Hypothalamus (tissue), 51 donors: ENCODE measurements at places on chromosomes 1 and 21.

- DNase-seq: no peak
Measured at GRCh38 chr1:11790880-11791715, 14.7 kb downstream of the MTHFR start.

GRCh38 chr1:233721004-233721595 is 107.2 kb downstream of the KCNK1 start:
- DNase-seq: no peak

- DNase-seq: no peak
Measured at GRCh38 chr1:86352086-86352485, 44.0 kb downstream of the ODF2L start.

GRCh38 chr1:33244809-33245186 is 11.5 kb upstream of the ZNF362 start:
- no peak for DNase-seq

GRCh38 chr21:27209546-27209945 is 242.7 kb upstream of the ADAMTS5 start:
- no peak for DNase-seq

GRCh38 chr1:221097479-221098281 is 218.4 kb downstream of the HLX start:
- DNase-seq: no peak

DNA sequence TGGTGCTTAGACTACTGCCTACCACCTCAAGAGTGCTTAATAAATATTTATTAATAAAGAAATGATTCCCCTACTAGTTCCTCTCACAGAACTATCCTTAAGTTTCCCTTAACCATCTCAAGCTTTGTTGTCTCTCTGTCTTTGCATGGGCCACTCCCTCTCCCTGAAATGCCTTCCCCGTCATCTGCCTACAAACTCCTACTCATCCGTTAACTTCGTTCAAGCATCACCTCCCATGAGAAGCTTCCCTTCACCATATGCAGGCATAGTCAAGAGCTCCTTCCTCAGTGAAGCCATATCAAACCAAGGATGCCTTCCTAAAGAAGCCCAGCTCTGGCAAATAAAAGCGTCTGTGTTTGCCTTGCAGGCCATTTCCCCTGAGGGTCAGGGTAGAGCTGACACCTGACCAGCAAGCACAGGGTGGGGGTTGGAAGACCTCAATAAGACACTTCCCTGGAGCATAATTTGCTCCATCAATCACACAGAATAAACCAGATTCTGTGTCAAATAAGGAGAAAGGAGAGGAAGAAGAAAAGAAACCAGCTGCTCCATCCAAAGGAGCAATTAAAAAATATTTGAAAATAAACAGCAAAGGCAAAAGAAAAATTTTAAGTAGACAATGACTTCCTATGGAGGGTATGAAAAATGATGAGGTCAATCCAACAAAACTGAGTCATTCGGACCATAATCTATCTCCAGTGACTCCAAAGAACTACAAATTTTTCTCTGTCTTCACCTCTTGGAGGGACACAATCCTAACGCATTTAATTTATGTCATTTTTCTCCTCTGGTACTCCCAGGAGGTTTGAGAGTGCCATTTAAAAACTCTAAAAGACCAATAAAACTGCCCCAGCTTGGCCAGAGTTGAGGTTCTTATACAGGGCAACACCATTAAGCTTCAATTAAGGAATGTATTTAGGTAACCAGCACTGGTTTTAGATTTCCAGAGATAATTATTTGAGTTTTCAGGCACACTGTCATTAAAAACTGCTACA is 303.6 kb downstream of the KCNH1 start:
- DNase-seq: no peak

DNA sequence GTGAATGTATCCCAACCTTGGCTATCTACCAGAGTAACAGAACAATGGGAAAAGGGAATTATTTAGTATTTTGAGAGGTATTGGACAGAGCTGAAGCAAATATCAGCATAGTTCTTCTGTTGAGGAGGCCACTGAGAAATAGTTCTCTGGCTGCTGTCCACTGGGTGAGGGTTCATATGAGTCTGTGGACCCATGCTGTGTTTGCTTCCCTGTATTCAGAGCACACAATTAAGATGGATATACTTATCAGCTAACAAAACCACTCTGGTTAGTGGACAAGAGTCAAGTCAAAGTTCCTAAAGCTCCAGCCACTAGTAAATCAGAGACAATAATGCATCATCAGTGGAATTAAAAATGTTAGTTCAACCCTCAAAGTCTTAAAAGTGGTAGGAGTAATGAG is 66.1 kb downstream of the RGS18 start:
- DNase-seq: no peak

DNA sequence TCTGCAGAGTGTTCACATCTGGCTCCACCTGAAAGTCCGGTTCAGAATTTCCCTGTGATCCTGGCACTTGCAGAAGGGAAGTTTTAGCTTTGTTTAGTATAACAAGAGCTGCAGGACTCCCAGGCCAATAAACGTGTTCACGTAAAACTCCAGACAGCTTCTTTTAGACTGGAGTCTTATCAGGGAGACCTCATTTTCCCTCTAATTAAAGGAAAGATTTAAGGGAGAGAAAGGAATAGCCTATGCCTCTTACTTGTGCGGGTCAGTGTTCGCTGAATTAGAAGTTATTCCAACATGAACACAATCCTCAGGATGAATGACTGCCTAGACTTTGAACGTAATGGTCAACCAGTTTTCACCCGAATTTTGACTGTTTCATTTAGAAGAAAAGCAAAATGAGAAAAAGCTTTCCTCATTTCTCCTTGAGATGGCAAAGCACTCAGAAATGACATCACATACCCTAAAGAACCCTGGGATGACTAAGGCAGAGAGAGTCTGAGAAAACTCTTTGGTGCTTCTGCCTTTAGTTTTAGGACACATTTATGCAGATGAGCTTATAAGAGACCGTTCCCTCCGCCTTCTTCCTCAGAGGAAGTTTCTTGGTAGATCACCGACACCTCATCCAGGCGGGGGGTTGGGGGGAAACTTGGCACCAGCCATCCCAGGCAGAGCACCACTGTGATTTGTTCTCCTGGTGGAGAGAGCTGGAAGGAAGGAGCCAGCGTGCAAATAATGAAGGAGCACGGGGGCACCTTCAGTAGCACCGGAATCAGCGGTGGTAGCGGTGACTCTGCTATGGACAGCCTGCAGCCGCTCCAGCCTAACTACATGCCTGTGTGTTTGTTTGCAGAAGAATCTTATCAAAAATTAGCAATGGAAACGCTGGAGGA is 202.1 kb upstream of the SGIP1 start:
- peak; percentile 46 for DNase-seq

DNA sequence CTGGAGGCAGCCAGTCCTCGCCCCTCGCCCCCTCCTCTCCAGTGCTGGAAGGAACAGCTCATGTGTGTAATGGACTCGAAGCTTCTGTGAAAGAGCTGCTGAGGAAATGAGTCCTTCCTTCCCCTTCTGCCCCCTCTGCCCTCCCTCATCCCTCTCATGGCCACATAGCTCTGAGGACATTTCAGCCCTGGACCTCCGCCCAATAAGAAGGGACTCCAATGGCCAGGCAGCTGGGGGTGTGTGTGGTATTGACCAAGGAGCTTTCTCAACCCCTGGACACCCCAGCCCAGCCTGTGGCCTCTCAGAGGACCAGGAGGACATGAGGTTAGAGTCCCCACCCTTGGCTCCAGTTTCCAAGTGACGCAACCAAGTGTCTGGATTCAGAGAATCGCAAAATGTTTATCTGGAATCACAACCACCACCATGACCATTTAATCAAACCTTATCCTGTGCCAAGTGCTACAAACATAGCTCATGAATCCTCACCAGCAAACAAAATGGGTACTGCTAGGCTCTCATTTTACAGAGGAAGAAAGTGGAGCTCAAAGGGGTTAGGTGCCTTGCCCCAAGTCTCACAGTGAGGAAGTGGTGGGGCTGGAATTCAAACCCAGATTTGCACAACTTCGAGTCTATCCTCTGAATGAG is 47.8 kb upstream of the ECE1 start:
- DNase-seq: no peak

GRCh38 chr1:212557739-212558692 is 50.5 kb upstream of the ATF3 start:
- DNase-seq: no peak

DNA sequence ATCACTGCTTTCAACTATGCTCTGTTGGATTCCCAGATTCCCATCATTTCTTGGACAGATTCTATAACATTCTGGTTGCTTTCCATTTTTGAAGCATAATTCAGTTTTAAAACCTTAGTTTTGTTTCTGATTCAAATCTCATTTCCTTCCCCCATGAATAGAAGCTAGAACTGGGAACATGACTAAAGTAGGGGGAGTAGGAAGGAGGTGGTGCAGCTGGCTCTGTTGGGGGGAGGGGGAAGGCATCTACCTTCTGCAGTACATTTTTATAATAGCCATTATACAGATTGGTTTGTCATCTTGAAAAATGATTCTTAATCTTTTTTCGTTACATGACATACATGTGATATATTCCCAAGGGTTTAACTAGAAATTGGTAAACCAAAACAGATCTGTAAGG is 48.1 kb downstream of the SMG7 start:
- DNase-seq: no peak

DNA sequence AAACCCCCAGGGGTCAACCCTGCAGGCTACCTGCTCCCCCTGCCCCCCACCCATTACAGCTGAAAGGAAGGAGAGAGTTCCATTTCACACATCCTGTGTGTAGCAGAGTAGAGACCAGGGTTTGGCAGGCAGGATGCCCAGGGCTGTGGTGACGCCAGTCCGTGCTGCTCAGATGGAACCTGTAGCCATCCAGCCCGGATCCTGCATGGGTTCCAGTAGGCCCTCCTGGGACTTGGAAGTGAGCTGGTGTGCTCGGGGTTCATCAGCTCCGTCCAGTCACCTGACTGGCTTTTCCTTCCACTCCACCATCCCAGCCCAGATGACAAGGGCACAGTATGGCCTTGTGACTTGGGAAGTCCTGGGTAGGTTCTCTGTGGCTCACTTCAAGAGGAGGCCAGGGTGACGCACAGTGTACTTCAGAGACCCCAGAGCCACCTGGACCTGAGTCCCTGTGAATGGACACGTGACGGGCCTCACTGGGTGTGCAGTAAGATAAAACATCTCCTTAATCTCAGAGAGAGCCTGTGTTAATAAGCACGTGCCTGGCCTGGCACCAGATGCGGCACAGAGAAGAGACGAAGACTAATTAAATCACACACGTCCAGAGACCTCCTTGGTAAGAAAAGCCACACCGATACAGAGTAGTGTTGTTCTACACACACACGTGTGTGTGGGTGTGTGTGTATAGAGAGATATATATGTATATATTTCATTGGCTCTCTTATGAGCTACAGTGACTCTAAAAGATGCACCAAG is 16.0 kb downstream of the ITPKB start:
- DNase-seq: no peak

- no peak for DNase-seq
Measured at GRCh38 chr1:154414606-154415005, 9.5 kb downstream of the IL6R start.

DNA sequence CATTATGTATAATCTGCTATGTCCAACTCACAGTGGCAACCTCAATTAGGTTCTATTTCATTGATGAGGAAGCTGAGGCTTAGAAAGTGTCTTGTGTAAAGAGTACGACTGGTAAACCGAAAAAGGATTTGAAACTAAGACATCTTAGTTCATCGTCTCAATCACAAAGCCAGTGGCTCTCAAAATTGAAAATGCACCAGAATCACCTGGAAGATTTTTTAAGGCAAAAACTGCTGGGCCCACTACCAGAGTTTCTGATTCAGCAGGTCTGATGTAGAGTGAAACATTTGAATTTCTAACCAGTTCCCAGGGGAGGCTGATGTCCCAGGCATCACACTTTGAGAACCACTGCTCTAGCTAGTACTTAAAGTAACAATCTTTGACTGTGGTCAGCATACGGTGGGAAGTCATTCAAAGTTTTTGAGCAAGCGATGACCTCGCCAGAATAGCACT is 5.2 kb upstream of the LRRC53 start:
- no peak for DNase-seq

- no peak for DNase-seq
Measured at GRCh38 chr1:2874607-2875480, 73.4 kb upstream of the TTC34 start.

GRCh38 chr1:67717876-67718275 is 32.9 kb downstream of the GADD45A start:
- DNase-seq: no peak

DNA sequence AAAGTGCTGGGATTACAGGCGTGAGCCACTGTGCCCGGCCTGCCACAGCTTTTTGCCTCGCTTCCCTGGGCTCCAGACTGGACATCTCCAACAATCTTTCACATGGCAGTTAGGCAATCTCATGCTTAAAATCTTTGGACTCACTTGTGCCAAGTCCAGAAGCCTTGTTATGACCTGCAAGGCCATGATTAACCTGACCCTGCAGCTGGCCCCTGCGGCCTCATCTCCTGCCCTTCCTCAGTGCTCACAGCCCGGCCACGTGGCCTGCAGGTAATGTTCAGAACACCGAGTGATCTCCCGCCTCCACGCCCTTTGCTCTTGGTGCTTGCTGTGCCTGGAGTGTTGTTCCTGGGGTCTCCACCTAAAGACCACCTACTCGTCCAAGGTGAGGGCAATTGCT is 24.9 kb downstream of the FAAH start:
- DNase-seq: no peak

GRCh38 chr1:82090104-82090503 is 289.4 kb downstream of the ADGRL2 start:
- no peak for DNase-seq

DNA sequence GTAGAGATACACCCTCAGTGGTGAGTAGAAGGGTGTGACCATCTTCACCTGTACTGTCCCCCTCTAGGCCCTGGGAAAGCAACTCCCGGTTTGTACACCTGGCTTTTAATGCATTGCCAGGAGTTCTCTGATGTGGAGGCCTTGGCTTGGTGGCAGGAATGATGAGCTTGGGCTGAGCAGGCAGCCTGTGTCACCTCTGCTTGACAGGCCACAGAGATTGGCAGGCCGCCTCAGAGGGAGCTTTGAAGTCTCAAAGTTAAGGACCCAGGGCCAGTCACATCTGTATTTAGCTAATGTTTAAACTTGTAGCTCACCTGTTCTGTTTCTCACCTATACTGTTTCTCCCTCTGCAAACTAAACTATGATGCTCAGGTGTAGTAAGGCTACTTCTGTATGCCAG is 28.5 kb downstream of the HUNK start:
- no peak for DNase-seq

DNA sequence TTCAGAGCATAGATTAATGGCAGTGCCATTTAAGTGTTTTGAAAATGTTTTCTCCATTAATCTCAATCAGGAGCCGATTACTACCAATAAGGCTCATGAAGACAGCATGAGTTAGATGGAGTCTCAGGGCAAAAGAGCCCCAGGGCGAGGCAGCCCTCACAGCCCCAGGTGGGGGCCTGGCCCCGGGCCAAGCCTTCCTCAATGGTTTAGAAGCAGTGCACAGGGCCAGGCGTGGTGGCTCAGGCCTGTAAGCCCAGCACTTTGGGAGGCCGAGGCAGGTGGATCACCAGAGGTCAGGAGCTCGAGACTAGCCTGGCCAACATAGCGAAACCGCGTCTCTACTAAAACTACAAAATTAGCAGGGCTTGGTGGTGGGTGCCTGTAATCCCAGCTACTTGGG is 348.1 kb upstream of the VAMP3 start:
- no peak for DNase-seq

GRCh38 chr1:226002667-226003501 is 3.7 kb upstream of the SDE2 start:
- no peak for DNase-seq
